Calu3 (cell line): ENCODE measurements at places on chromosomes 11 and 22.
A peak's percentile ranks its signal among the peaks of the same experiment; 100 is the strongest.

GRCh38 chr11:118152552-118153471 is at the start of gene SCN4B:
SCN4B (minus strand) TSS chr11:118152823; CDS start chr11:118152673, 150 bp downstream.
- DNase-seq: peak; percentile 31

GRCh38 chr22:49010901-49011300 is 816.8 kb downstream of the BRD1 start:
- DNase-seq: no peak

GRCh38 chr22:19122752-19123492 is 710 bp upstream of the DGCR2 start:
- peak; percentile 23 for DNase-seq

GRCh38 chr11:69726019-69726418 is 22.2 kb upstream of the FGF19 start:
- DNase-seq: no peak
